Neural progenitor cell (in vitro differentiated cells): ENCODE measurements at places on chromosomes 2 and 18. TPM values are rescaled to one million over a fixed set of nuclear protein-coding genes. Genes with fewer than 3 reads are reported as not detected.

The RESP18 gene
- not detected in 2 replicates for total RNA-seq

The GIGYF2 gene
- 71.4 and 76.3 TPM in 2 replicates for total RNA-seq

- H3K27me3 ChIP-seq: no peaks in the 10 kb centered on the region
- H3K36me3 ChIP-seq: no peaks in the 10 kb centered on the region
- H3K4me1 ChIP-seq: no peaks in the 10 kb centered on the region
- H3K27ac ChIP-seq: no peak overlapping the region
- no peak for DNase-seq
Measured at GRCh38 chr2:210548878-210549384, 7.5 kb upstream of the CPS1 start.

GRCh38 chr2:208984376-208985090, 439.3 kb upstream of the MAP2 start:
- no peaks in the 10 kb centered on the region for H3K4me1 ChIP-seq
- no peaks in the 10 kb centered on the region for H3K27me3 ChIP-seq
- H3K4me3 ChIP-seq: no peak overlapping the region
- no peak for DNase-seq
- no peaks in the 10 kb centered on the region for H3K36me3 ChIP-seq

DNA sequence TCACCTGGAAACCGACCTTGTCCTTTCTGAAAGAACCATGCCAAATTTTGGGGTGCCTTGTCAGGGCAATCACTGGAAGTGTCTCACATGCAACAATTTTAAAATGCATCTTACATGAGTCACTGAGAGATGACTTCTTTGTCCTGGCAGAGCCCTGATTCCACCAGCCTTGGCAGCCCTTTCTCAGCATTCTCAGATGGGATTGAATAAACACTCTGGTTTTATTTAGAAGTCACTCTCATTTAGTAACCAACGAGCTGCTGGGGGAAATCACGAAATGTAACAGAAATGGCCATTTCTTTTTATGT, 3.8 kb upstream of the ATP8B1 start:
- DNase-seq: no peak
- no peaks in the 10 kb centered on the region for H3K36me3 ChIP-seq
- peaks cover 67% of the 10 kb centered on the region for H3K27me3 ChIP-seq
- no peak overlapping the region for H3K4me3 ChIP-seq
- no peak overlapping the region for H3K27ac ChIP-seq
- peaks cover 6% of the 10 kb centered on the region for H3K4me1 ChIP-seq

- no peaks in the 10 kb centered on the region for H3K4me1 ChIP-seq
- no peak for DNase-seq
- no peaks in the 10 kb centered on the region for H3K27me3 ChIP-seq
- no peak overlapping the region for H3K4me3 ChIP-seq
- H3K27ac ChIP-seq: no peak overlapping the region
Measured at GRCh38 chr18:60873708-60874107, 459.5 kb upstream of the CDH20 start.

DNA sequence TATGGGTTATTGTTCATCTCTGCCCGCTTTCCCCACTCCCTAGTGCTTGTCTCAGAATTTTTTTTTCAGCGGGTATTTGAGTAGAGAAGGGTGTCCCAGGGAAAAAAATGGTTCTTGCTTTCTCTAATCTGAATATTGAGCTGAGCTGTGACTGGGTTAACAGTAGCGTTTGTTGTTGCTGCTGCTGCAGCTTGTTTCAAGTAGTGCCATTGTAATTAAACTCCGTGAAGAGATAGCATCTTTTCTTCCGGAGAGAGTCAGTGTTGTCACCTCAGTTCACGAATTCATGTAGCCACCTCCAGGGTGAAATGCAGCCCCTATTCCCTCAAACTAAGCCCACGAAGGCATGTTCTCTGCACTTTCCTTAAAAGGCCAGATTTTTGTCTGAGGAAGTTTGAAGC, 1.5 kb upstream of the AAK1 start:
- peaks cover 15% of the 10 kb centered on the region for H3K4me1 ChIP-seq
- H3K27ac ChIP-seq: no peak overlapping the region

DNA sequence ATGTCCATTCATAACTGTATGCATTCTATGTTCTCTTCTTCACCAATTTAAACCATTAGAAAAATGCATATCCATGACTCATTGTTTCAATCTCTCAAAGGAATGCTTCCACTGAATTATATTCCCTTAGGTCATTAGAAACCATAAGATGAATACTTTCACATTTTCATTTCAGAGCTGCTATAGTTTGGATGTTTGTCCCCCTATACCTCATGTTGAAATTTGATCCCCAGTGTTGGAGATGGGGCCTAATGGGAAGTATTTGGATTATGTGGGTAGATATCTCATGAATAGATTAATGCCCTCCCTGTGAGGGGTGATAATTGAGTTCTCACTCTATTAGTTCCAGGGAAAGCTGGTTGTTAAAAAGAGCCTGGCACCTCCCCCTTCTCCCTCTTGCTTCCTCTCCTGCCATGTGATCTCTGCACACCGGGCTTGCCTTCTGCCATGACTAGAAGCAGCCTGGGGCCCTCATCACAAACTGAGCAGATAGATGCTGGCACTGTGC, 35.7 kb downstream of the THUMPD2 start:
- no peak overlapping the region for H3K4me3 ChIP-seq
- H3K27me3 ChIP-seq: no peaks in the 10 kb centered on the region
- peaks cover 6% of the 10 kb centered on the region for H3K36me3 ChIP-seq
- peak overlapping the region; percentile 11 for H3K27ac ChIP-seq
- peak; percentile 25 for DNase-seq

- peaks cover 4% of the 10 kb centered on the region for H3K36me3 ChIP-seq
- H3K27me3 ChIP-seq: peaks cover 39% of the 10 kb centered on the region
- DNase-seq: peak; percentile 77
- H3K27ac ChIP-seq: no peak within 1 kb of the TSS
Measured at GRCh38 chr2:112138159-112139032, at the start of gene FBLN7. Gene FBLN7, plus strand, starts transcription at chr2:112138385. Its CDS starts 271 bp downstream, at chr2:112138656.

DNA sequence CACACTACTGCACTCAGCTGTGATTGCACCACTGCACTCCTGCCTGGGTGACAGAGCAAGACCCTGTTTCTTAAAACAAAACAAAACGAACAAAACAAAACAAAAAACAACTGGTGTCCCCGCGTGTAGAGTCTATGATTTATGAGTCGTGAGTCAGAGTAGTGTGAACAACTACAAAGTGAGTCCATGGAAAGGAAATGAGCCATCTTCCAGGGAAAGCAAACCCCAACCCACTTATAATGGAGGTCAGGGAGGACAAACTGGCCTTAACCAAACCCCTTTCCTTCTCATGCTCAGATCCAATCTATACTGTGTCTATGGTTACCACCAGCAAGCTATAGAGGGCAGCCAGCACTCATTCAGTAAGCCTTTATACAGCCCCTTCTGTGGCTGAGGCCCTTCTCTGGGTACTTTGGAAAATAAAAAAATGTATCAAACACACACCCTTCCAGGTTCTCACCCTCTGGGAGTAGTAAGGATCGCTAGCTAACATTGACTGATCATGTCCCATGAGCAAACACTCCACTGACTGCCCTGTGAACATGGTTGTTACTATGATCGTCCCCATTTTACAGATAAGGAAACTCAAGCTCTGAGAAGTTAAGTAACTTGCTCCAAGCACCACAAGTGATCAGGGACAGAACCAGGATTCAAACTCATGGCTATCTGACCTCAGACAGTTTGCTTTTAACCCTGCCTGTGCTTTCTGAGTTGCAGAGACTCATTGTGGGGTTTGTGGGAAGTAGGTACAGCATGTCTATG, 24.7 kb upstream of the COLEC12 start:
- H3K4me1 ChIP-seq: no peaks in the 10 kb centered on the region
- H3K4me3 ChIP-seq: no peak overlapping the region
- no peak overlapping the region for H3K27ac ChIP-seq
- no peaks in the 10 kb centered on the region for H3K36me3 ChIP-seq
- H3K27me3 ChIP-seq: no peaks in the 10 kb centered on the region
- no peak for DNase-seq
